ENCODE measurements at places on chromosomes 12 and 14.

DNA sequence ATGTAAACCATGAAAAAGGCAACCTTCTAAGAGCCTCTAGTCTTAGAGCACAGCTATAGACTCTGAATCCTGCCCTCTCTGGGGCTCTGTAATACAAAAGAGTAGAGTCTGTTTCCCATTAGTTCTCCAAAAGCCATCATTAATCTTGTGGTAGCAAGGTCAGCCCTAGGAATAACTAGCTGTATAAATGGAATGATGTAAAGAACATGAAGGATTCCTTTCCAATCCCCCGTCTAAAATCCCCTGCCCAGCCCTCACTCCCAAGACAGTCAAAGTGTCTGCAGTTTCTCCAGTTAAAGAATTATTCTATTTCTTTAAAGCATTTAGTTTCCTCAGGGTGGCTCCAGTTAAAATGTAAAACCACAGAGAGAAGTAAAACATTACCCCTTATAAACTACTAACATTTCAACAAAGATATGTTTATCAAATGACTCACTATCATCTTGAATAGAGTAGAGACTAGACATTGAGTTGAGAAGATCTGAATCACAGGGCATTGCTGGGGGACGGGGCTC, 104.2 kb downstream of the ST8SIA1 start:
- no peak for DNase-seq

DNA sequence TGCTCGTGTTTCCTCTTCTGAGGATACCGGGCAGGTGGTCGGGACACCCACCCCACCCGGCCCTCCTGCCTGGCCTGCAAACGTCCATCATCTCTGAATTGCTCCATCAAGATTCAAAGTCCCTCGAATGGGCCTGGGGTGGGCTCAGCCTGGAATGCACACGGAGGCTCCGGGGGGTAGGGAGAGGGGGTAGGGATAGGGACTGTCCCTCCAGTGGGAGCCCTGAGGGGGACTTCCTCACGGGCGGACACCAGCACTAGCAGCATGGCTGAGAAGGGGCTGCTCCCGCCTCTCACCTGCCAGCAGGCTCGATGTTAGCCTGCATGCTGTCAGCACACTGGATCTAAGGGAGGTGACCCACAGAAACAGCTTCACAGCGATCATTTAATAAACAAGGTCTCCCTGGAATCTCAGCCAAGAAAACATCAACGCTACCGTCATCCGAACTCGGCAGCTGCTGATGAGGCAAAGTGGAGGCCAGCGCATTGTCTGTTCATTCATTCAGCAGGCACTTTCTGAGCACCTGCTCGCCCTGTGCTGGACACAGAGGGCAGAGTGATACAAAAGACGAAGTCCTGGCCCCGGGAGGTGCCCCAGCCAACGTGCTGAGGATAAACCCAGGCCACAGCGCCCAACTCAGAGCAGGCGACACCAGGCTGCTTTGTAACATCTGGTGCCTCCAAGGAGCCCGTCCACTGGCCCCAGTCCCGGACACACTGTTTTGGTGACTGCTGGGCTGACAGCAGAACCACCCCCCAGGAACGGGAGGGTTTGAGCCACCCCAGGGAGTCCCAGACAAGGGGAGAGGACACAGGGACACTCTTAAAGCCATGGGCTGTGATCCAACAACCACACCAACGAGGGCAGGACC, 6.3 kb downstream of the TMEM179 start:
- DNase-seq, result no peak

DNA sequence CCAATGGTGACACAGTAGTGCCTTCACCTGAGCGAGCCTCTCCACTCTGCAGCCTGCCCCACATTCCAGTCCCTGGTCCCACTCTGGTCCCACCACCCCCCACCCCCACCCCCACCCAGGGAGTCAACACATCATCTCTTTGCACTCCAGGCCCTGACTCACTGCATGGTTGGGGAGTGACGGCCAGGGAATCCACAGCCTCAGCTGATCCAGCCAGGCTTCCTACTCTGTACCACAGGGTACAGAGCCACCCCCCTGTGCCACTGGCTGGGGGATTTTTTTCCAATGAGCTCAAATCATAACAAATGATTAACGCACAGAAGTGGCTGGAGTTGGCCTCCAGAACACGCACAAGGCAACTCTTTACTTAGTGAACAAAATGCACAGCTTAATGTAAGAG, 233.7 kb downstream of the NTF3 start:
- DNase-seq, result no peak

DNA sequence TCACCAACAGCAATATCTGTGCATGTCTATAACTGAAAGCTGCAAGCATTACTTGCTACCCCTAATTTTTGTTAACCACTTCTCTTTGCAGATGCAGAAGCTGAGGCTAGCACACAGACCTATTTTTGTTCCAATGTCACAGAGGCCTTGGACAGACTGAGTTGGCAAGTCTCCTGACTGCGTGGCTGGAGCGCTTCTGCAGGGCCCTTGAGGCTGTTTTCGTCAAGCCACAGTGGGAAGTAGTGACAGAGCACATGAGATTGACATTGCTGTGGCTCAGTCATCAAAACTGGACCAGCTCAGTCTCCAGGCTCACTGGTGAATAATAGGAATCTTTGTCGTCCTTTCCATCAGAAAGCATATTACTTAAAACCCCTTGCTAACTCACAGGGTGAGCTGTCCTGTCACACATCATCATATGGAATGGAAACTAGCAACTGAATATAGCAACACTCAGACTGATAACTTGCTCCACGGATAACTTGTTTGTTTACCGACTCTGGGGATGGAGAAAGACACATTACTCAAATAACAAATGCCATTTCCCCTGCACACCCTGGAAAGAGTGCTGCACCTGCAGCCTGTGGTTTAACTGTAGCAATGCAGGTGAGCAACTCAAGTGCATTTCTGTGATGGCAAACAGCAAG, 43.6 kb upstream of the DDX11 start:
- DNase-seq, result no peak

DNA sequence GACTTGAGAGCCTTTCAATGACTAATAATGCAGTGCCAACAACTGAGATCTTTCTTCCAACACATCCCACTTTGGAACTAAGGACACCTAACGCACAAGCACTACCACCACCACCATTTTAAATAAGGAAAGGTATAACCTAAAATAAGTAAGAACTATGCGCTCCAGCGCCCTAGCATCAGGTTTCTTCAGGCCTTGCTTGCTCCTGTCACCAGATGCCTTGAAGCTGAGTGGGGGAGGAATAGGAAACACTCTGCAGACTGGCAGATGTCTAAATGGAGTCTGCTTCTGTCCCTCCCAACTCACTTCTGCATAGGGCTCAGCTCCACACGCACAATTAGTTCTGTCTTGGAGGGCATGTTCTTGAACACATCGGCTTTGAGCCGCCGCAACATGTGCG, 15.1 kb downstream of the CHD4 start:
- no peak for DNase-seq

DNA sequence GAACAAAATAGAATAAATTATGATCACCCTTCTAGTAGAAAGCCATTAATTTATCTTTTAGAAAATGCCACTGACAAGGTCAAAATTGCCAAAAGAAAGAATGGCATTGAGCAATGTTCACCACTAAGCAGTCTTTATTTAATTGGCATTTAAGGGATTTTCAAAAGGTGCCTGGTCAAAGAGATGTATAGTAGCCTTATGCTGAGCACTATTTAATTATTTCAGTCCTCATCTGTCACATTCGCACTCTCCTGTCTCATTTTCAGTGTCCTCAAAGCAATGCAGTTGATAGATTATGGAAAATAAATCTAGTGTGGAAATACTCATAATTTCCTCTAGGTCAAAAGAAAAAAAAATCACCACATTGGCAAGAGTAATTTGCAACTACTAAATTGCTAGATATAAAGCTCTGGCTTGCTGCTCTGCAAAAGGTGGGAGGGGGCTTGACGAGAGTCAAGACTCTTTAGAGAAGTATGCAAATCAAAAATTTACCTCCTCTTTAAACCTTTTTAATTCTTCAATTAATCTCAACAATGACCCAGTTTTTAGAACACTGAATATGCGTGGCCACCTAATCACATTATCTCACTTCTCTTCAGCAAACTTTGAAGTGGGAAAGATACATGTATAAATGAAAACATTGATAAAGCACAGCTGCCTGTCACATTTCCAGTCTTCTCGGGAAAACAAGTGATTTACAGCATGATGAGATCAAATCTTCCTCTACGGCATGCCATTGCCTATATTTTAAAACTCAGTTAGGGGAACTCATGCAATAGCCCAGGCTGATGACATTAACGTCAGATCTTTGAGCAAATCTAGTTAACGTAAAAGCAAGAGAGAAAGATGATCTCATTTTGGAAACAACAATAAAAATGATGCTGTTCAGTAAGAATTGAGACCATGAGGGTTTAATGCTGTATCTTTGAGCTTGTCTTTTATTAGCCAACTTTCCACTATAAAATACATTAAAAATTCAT, 373.1 kb upstream of the DCN start:
- DNase-seq, result no peak

DNA sequence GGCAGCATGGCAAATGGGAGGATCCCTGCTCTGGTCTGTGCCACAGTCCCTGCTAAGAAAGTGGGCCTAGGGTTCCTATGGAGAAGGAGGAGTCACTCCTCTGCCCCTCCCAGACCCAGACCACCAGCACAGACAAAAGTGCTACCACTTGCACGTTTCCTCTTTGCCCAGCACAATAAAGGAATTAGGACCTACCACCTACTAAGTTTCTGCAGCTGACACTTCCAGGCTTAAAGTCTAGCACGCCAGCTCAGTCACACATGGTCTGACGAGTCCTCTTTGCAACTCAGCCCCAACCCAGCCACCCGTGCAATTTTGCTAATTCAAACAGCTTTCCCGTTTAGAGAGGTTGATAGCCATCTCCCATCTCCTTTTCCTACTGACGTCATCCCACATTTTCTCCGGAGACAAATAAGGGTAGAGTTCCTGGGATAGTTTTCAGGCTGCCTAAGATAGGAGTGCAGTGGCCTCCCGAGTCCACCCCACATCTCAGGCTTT, 66.2 kb upstream of the PTGR2 start:
- DNase-seq, result no peak

DNA sequence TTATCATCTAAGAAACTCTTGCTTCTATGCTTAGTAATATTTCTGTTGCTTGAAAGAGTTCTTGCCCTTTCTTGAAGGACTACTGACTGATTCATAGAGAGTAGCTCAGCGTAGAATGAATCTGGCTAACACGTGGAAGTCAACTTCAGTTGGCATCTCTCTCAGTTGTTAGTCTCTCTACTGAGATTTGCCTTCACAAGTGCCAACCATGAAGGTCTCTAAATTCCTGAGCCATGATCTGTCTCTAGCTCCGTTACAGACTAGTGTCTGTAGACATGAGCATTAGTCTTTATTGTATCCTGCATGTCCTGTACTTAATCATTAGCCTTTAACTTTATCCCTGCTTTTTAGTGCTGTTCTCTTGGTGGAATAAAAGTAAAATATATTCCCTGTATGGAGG, 19.1 kb upstream of the ALX1 start:
- DNase-seq, result no peak
